Caki2 (cell line): ENCODE measurements at places on chromosomes 5 and 9. TPM values are rescaled to one million over a fixed set of nuclear protein-coding genes. Genes with fewer than 3 reads are reported as not detected.
A peak's percentile ranks its signal among the peaks of the same experiment; 100 is the strongest.

PCDHA9 gene
- total RNA-seq = not detected in 2 replicates

SOHLH1 gene
- not detected in 2 replicates for total RNA-seq

DNA sequence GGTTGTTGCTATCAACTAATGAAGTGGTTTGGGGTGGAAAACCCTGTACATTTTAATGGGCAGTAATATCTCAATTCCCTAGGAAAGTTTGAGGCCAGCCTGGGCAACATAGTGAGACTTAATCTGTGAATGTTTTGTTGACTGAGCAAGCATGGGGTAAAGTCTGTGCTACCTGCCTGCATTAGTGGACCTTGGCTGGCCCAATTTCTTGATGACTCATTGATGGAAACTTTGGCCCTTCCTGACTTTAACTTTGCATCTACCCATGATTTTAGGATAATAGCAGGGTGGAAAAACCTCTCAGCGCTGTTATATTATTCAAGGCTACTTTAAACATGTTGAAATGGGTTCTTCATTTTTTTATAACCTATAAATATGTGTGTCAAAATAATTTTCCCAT lies 389.4 kb upstream of the RORB start:
- DNase-seq = no peak

GRCh38 chr5:14699807-14700400 lies 35.4 kb downstream of the OTULIN start:
- no peak for DNase-seq

TLX3 gene
- not detected in 2 replicates for total RNA-seq

IL11RA gene
- 0.32 and 1.6 TPM in 2 replicates for total RNA-seq

GRCh38 chr5:112967520-112968083 lies 9.0 kb upstream of the DCP2 start:
- DNase-seq = no peak

DNA sequence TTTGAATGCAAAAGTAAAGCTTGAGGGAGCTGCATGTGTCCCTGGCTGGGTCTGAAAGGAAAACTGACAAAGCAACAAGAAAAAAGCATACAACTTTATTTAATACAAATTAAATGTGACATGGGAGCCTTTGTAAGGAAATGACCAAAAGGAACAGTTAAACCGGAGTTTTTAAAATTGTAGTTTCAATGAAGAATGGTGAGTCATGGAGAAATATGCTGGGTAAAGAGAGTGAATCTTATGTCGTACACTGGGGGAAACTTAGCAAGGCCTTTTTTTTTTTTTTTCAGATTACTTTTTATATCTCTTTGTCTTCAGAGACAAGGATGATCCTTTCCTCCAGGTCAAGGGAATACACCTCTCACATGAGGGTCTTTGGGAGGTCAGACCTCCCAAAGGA lies 50.1 kb upstream of the FBXL17 start:
- no peak for DNase-seq

DNA sequence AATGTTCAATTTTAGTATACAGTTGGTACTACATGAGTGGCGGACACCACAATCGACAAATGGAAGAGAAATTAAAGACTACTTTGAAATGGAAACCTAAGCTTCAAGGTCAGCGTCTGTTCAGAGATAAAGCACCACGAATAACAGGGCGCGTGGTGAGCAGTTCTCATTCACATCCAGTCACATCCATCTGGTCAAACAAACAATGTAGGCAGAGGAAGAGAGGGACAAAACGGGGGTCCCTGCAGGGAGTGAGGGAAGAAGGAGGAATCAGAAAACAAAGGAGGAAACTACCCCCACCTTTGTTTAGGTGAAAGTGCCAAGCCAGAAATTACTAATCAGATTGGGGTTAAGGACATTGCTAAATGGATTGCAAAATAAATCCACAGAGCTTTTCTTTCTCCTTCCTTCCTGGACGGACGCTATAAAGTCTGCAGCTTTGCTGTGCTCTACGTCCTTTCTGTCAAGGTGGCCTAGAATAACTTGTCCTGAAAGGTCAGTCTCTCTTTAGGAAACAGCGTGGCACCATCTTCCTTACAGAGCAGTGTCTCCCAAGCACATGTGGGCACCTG lies 138.6 kb downstream of the ENTREP1 start:
- no peak for DNase-seq

ANKRD18A gene
- total RNA-seq = 1.8 and 2.1 TPM in 2 replicates

- no peak for DNase-seq
These were observed 20.5 kb upstream of the IFNK start for GRCh38 chr9:27503623-27504022.

GRCh38 chr5:124906339-124907097 lies 160.1 kb upstream of the ZNF608 start:
- DNase-seq = peak; percentile 52

- DNase-seq = no peak
These were observed 10.6 kb upstream of the FAM163B start for GRCh38 chr9:133619791-133620190.
